ENCODE measurements at places on chromosomes 3 and 15. TPM values are rescaled to one million over a fixed set of nuclear protein-coding genes. Genes with fewer than 3 reads are reported as not detected.
A peak's percentile ranks its signal among the peaks of the same experiment; 100 is the strongest.

DNA sequence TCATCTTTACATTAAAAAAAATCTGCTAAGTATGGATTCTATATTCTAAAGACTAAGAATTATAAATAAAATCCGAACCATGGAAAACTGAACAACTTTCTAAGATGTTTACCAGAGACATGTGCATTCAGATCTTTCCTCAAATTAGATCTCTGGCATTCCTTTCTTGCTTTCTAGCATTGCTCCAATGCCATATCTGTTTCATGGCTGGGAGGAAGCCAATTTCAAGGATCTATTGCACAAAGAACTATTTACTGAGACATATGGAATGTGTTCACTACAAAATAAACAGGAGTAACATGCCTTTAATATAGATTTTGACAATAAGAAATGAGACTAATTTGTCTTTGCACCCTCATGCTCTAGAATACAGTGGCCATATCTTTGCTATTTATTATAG lies 45.1 kb upstream of the NANOGP8 start:
- H3K4me1 ChIP-seq, result no peaks in the 10 kb centered on the region
- H3K27ac ChIP-seq, result no peak overlapping the region
- H3K27me3 ChIP-seq, result no peaks in the 10 kb centered on the region
- no peaks in the 10 kb centered on the region for H3K36me3 ChIP-seq
- H3K4me3 ChIP-seq, result no peak overlapping the region
- DNase-seq, result no peak

DNA sequence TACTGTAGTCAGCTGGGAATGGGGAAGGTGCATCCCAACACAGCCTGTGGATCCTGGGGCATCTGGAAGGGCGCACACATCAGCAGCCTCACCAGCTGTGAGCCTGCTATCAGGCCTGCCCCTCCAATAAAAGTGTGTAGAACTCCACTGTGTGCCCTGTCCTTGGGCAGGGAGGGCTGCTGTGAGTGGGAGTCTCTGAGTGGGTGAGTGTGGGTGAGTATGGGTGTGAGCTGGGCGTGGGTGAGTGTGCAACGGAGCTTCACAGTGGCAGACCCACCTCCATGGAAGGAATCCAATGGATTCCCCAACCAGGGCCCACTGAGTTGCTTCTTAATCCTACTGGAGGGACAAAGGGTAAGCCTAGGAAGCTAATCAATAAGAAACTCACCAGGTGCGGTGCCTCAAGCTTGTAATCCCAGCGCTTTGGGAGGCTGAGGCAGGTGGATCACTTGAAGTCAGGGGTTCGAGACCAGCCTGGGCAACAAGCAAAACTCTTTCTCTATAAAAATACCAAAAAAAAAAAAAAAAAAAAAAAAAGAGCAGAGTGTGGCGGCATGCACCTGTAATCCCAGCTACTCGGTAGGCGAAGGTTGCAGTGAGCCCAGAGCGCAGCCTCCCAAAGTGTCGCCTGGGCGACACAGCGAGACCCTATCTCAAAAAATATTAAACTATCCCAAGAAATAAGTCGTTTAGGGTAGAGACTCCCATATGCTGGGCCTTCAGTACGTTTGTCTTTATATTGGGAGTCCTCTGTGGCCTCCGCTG lies 555 bp upstream of the RCCD1 start:
- no peaks in the 10 kb centered on the region for H3K27me3 ChIP-seq
- H3K27ac ChIP-seq, result peak overlapping the region; percentile 94
- DNase-seq, result no peak
- H3K4me1 ChIP-seq, result peaks cover 46% of the 10 kb centered on the region
- H3K4me3 ChIP-seq, result peak overlapping the region; percentile 91

- H3K27me3 ChIP-seq, result no peaks in the 10 kb centered on the region
- no peaks in the 10 kb centered on the region for H3K36me3 ChIP-seq
- no peak overlapping the region for H3K4me3 ChIP-seq
- no peaks in the 10 kb centered on the region for H3K4me1 ChIP-seq
These were observed 279.8 kb downstream of the ROBO2 start for GRCh38 chr3:77319711-77320110.

DNA sequence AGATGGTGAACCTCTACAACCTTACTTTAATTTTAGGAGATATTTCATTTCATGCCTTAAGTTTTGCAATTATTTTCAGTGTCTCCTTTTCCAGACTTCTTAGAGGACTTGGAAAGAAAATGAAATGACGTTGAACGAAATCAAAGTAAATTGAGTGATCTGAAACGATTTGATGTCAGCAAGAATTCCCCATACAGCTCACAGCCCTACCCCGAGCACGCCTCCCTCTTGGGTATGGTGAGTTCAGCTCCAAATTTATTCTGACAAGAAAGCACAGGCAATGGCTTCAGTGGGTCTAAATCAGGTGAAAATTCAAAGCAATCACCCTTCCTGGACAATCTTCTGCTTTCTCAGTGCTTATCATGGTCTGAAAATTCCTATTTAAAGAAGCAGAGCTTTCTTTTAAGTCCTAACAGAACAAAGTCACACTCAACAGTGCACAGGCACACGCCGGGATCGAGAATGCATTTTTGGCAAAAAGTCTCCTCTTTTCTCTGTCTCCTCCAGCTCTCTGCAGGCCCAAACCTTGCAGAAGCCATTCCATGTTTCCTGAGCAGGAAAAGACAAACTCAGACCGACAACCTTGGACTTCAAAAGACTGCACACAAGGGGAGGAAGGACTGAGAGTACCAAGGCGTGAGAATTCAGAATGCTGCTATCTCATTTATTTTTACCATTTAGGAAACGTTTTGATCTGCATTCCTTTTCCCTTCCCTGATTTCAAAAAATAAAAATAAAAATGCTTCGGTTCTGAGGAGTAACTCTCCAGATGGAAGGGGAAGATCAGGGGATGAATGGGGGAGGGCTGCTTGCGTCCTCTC lies 72.0 kb downstream of the CCNL1 start:
- H3K27ac ChIP-seq, result peak overlapping the region; percentile 100
- H3K27me3 ChIP-seq, result no peaks in the 10 kb centered on the region
- H3K36me3 ChIP-seq, result no peaks in the 10 kb centered on the region
- peaks cover 64% of the 10 kb centered on the region for H3K4me1 ChIP-seq
- peak overlapping the region; percentile 76 for H3K4me3 ChIP-seq

DNA sequence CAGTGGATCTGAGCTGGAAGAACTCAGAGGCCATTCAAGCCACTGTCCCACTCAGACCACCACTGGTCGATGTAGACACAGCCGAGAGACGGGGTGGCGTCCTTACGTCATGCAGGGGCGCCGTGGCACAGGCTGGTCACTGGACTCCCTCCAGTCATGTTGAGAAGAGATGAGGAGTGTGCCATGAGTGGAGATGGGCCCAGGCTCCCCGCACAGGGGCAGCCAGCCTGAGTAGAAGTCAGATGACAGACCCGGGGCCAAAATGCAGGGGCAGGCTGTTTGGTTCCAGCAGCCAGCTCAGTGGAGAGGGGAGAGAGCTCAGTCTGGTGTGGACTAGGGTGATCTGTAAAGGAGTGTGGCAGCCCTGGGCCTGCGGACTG lies 33.4 kb upstream of the KIF23 start:
- H3K27ac ChIP-seq, result no peak overlapping the region
- DNase-seq, result no peak
- H3K27me3 ChIP-seq, result no peaks in the 10 kb centered on the region
- no peak overlapping the region for H3K4me3 ChIP-seq

GRCh38 chr3:27591312-27592210 lies 107.4 kb upstream of the SLC4A7 start:
- no peak for DNase-seq
- peak overlapping the region; percentile 4 for H3K4me3 ChIP-seq
- no peaks in the 10 kb centered on the region for H3K36me3 ChIP-seq
- H3K27ac ChIP-seq, result peak overlapping the region; percentile 83

DNA sequence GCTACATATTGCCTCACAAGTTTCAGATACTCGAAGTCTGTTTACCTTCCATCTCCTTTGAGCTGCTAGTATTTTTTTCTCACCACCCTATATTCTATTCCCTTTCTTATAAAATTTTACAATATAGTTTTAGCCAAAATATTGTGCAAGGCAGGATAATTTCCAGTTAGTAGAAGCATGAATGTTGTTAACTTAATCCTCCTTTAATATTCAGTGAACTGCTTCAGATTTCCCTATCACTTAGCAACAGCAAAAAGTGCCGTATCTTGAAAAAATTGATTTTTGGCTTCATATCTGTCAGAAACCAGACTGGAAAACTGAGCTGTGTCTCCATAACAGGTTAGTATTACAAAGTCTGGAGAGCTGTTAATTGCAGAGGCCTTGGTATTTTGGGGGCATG lies 24.0 kb downstream of the PLSCR4 start:
- H3K27ac ChIP-seq, result no peak overlapping the region
- H3K36me3 ChIP-seq, result no peaks in the 10 kb centered on the region
- H3K27me3 ChIP-seq, result no peaks in the 10 kb centered on the region
- no peak for DNase-seq

DNA sequence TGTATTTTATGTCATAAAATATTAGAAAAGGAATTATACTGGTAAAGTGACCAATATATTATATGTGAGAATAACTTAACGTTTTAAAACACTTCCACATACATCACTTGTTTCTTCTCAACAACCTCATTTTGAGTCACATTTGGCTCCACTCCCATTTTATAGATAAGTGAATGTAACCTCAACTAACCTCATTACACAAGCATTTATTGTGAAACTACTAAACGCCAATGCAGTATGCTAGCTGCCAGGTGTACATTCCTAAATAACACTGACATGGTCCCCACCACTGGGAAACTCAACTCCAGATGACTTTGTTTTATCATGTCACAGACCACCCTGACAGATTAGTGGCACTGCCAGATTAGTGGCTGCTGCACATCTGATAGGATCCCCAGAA lies 249.7 kb upstream of the CNTN4 start:
- H3K27ac ChIP-seq, result no peak overlapping the region
- no peaks in the 10 kb centered on the region for H3K4me1 ChIP-seq
- H3K4me3 ChIP-seq, result no peak overlapping the region
- H3K27me3 ChIP-seq, result no peaks in the 10 kb centered on the region

DNA sequence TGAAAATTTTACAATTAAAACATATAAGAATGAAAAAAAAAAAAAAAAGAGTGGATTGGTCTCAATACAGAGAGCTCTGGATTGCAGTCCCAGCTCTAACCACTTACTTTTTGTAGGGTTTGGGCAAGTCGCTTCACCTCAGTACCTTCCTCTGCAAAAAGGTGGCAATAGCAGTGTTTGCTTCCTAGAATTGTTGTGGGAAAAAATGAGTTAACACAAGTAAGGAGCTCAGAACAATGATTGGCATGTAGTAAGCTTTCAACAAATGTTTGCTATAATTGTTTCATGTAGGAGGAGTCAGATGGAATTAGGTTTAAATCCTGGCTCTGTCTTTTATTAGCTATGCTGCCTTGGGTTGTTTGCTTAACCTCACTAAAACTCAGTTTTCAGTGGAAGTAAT lies 425.2 kb upstream of the TBL1XR1 start:
- DNase-seq, result no peak
- no peaks in the 10 kb centered on the region for H3K36me3 ChIP-seq
- H3K27me3 ChIP-seq, result no peaks in the 10 kb centered on the region

GRCh38 chr15:66598095-66598815 lies 32.5 kb upstream of the LCTL start:
- no peak for DNase-seq
- no peaks in the 10 kb centered on the region for H3K36me3 ChIP-seq
- no peak overlapping the region for H3K4me3 ChIP-seq
- H3K4me1 ChIP-seq, result no peaks in the 10 kb centered on the region
- no peaks in the 10 kb centered on the region for H3K27me3 ChIP-seq
- no peak overlapping the region for H3K27ac ChIP-seq

DNA sequence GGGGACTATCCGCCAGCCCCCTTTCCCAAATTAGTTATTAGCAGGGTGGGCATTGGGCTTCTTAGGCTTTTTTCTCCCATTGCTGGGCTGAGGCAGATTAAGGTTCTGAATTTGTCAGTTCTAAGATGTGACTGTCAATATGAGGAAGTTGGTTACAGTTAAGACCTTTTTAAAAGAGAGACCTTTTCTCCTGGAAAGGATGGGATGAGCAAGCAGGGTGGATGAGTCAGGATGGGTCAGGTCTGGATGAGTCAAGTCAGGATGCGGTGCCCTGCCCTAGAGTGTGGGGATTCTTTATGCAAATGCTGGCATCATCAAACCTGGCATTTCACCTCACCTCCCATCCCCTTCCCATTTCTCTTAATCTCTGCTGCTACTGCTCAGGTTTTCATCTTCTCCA lies 1.9 kb downstream of the AEN start:
- H3K27ac ChIP-seq, result no peak overlapping the region
- no peaks in the 10 kb centered on the region for H3K27me3 ChIP-seq
- DNase-seq, result no peak
- H3K36me3 ChIP-seq, result peaks cover 18% of the 10 kb centered on the region

DNA sequence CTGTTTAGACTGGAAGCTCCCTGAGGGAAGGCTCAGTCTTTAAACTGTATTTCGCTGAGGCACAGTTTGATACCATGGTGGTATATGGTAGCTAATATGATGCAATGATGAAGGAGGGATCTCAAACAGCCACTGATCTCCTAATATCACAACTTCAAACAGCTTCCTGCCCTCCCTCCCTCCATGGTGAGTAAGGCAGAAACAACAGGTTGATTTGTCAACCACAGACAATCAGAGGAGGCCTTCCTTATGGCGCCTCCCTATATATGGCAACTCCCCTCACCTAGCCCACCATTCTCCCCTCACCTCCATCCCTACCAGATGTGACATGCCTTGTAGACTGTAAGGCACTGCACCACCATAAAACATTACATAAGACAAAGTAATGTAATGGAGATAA lies 316.5 kb upstream of the ICE2 start:
- no peak for DNase-seq
- no peaks in the 10 kb centered on the region for H3K36me3 ChIP-seq
- no peak overlapping the region for H3K4me3 ChIP-seq
- no peaks in the 10 kb centered on the region for H3K27me3 ChIP-seq
- no peaks in the 10 kb centered on the region for H3K4me1 ChIP-seq

DNA sequence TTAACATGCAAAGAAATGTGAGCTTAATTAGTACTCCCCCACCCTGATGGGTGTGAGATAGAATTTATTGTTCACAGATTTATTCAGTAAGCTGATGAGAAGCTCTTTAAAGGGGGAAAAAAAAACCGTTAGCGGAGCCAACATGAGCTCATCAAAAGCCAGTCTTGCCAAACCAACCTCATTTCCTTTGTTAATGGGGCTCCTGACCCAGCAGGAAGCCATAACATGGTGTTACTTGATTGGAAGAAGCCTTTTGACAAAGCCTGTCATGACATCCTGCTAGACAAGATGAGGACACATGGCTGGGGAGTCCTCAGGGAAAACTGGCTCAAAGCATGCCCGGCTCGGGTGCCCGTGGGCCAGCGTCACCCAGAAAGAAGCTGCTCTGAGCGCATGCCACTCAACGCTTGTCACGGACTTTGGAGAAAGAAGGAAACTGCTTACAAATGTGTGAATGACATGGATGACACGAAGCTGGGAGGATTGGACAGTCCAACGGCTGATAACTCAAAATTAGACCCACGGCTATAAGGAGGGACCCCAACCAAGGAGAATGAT lies 64.6 kb downstream of the SLCO2A1 start:
- H3K27ac ChIP-seq, result peak overlapping the region; percentile 23
- H3K4me3 ChIP-seq, result no peak overlapping the region
- peaks cover 32% of the 10 kb centered on the region for H3K4me1 ChIP-seq

The IQCF5 gene
- total RNA-seq, result not detected

The TMCO5A gene
- total RNA-seq, result not detected

The EHD4 gene
- total RNA-seq, result 46.4 TPM

The GRM7 gene
- not detected for total RNA-seq

The VPS18 gene
- total RNA-seq, result 21.3 TPM

The INKA1 gene
- total RNA-seq, result 2.3 TPM

The PLA2G4B gene
- 3.8 TPM for total RNA-seq

The PROS1 gene
- 48.3 TPM for total RNA-seq

Measured in left ventricle myocardium inferior (tissue), 1 donor.